ENCODE measurements at places on chromosomes 3 and 15.
A peak's percentile ranks its signal among the peaks of the same experiment; 100 is the strongest.

DNA sequence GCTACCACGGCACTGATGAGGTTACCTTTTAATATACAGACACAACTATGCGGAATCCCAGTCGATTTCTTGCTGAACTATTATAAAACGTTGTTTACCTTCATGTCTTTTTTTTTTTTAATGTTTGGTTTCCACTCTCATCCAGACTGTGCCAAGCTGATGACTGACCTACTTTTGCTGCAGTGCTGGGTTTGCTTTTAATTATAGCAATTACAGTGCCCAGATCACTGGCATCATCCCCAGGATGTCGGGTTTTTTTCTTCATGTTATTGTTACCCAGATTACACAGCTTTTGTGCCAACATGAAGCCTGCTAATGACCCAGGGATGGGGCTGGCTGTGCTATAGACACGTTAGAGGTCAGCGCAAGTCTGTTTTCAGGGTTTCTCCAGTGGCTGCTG lies 294.0 kb upstream of the ATP10A start:
- no peak for DNase-seq

DNA sequence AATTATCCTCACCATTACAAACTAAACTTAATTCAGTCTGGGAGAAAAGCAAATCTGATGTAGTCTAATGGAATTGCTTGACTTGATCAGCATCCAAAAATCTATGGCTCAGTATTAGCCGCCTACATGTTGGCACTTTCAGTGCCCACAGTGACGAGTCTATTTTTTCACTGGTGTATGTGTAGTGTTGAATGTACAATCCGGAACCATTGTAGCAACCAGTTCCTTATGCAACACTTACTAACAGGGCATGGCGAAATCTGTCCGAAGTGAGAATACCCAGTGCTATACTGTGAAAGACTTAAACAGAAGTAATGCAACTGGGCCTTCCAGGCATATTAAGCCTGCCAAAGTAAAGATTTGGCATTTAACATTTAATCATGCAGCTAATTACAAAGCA lies 18.6 kb downstream of the LRRN1 start:
- DNase-seq: no peak

- no peak for DNase-seq
Measured at GRCh38 chr15:48859426-48859825, 18.5 kb upstream of the EID1 start.

DNA sequence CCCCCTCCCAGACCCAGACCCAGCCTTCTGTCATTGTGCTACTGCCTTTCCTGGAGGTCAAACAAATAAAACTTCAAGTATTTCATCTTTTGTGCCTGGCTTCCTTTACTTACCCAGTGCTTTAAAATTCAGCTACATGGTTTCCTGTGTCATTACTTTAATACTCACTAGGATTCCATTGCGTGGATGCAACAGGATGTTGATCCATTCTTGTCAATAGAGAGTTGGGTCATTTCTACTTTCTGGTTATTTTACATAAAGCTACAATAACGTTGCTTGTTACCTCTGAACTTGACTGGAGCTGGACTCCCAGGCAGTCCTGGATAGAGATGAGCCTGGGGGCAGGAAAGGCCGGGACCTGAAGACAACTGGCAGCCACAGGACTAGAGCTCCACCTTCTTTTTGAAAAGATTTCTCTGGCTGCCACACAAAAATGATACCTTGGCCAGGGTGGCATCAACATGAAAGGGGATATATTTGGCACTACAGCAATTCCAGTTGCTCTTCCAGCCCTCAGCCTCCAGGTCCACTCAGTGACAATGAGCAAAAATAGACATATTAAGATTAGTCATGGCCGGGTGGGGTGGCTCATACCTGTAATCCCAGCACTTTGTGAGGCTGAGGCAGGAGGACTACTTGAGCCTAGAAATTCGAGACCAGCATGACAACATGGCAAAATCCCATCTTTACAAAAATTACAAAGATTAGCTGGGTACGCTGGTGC lies 23.3 kb upstream of the HEG1 start:
- no peak for DNase-seq

GRCh38 chr3:155805204-155805801 lies 775 bp downstream of the C3orf33 start:
- peak; percentile 43 for DNase-seq

DNA sequence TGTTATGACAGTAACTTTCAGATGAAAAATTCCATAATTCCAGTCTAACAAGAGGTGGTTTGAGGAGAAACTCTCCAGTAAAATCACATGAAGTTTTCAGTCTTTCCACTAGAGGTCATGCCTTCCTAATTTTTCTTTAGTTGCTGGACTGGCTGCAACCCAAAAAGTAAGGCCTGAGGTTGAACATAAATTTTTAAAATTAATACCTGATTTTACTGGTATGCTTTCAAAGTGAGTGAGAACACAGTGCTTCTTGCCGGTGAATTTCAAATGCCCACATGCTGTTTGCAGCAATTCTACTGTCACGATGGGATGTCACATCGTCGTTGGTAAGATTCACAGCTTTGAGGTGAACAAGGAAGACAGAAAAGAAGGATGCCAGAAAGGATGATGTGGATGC lies 89.0 kb upstream of the FGF12 start:
- peak; percentile 48 for DNase-seq

DNA sequence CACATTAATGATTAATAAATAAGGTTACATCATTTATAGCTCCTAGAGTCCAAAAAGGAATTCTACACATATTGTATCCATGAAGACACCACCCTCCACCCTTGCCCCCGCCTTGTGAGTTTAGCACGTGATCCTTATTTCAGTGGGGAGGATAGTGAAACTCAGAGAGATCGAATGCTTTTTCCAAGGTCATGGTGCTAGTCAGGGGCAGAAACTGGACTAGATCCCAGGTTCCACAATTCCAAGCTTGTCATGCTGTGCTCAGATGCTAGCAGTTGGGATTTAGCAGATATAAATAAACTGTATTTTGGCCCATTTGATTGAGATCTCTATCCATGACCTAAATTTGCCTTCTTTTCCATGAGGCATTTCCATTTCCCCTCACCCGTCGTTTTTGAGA lies 227.4 kb upstream of the THRB start:
- DNase-seq: no peak

- no peak for DNase-seq
Measured at GRCh38 chr15:38308797-38309196, 56.2 kb downstream of the SPRED1 start.

- no peak for DNase-seq
Measured at GRCh38 chr3:181487236-181487978, 224.3 kb upstream of the SOX2 start.

GRCh38 chr3:99895703-99896441 lies 78.2 kb downstream of the CMSS1 start:
- peak; percentile 28 for DNase-seq

- no peak for DNase-seq
Measured at GRCh38 chr3:62817678-62818077, 57.5 kb downstream of the CADPS start.

GRCh38 chr3:69692761-69693160 lies 46.5 kb upstream of the MITF start:
- no peak for DNase-seq

All from A549 (cell line).